ENCODE measurements at places on chromosomes 12 and 14. TPM values are rescaled to one million over a fixed set of nuclear protein-coding genes. Genes with fewer than 3 reads are reported as not detected.

The ACVRL1 gene
- not detected for total RNA-seq

The TAS2R46 gene
- 0.39 TPM for total RNA-seq

The NINJ2 gene
- 1.4 TPM for total RNA-seq

The TEX52 gene
- total RNA-seq: not detected

The PIWIL1 gene
- not detected for total RNA-seq

The GZMB gene
- 1,271 TPM for total RNA-seq

The KLRG1 gene
- total RNA-seq: 3.7 TPM

The BCL2L14 gene
- 3.1 TPM for total RNA-seq

The HOXC4 gene
- total RNA-seq: 1.0 TPM

The MANSC4 gene
- total RNA-seq: not detected

The ZNF891 gene
- total RNA-seq: 1.4 TPM

The LPAR5 gene
- 7.3 TPM for total RNA-seq

The TSHR gene
- total RNA-seq: not detected

The EGLN3 gene
- 1.7 TPM for total RNA-seq

The CDH24 gene
- total RNA-seq: 0.52 TPM

The SIRT4 gene
- total RNA-seq: 2.1 TPM

The GUCY2C gene
- not detected for total RNA-seq

The KRT72 gene
- not detected for total RNA-seq

The POU6F1 gene
- total RNA-seq: 6.5 TPM

The PLCZ1 gene
- not detected for total RNA-seq

The RD3L gene
- not detected for total RNA-seq

The SALL2 gene
- 4.4 TPM for total RNA-seq

The GPR135 gene
- total RNA-seq: 0.60 TPM

The ZNF385A gene
- 1.1 TPM for total RNA-seq

The CLEC9A gene
- not detected for total RNA-seq

The APOF gene
- total RNA-seq: not detected

The PDE6H gene
- not detected for total RNA-seq

The C1RL gene
- 8.6 TPM for total RNA-seq

The SERPINA12 gene
- not detected for total RNA-seq

The RASSF9 gene
- total RNA-seq: not detected

The OAS3 gene
- 37.4 TPM for total RNA-seq

The GPHN gene
- total RNA-seq: 35.8 TPM

The TOMM20L gene
- not detected for total RNA-seq

The COCH gene
- 7.2 TPM for total RNA-seq
